ENCODE measurements at places on chromosomes 2 and 18. TPM values are rescaled to one million over a fixed set of nuclear protein-coding genes. Genes with fewer than 3 reads are reported as not detected.

- DNase-seq, result no peak
These were observed 9.4 kb upstream of the ASXL2 start for GRCh38 chr2:25887624-25888242.

DNA sequence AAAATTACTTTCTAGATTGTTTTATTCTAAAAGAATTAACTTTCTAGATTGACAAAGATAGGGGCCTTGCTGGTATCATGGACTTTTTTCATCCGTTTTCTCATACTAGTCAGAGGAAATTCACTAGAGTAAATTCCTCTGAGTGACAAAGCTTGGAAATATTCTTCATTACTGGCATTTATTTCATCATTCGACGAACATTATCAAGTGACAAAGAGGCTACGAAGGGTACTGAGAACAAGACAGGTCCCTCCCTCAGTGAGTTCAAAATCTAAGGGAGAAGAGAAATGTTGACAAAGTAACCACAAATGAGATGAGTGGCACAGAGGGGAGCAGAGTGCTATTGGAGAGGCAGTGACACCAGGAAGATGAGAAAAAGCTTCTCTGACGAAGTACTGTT lies 4.3 kb downstream of the EPG5 start:
- DNase-seq, result no peak

- no peak for DNase-seq
These were observed 142.7 kb downstream of the GALR1 start for GRCh38 chr18:77392321-77392720.

DNA sequence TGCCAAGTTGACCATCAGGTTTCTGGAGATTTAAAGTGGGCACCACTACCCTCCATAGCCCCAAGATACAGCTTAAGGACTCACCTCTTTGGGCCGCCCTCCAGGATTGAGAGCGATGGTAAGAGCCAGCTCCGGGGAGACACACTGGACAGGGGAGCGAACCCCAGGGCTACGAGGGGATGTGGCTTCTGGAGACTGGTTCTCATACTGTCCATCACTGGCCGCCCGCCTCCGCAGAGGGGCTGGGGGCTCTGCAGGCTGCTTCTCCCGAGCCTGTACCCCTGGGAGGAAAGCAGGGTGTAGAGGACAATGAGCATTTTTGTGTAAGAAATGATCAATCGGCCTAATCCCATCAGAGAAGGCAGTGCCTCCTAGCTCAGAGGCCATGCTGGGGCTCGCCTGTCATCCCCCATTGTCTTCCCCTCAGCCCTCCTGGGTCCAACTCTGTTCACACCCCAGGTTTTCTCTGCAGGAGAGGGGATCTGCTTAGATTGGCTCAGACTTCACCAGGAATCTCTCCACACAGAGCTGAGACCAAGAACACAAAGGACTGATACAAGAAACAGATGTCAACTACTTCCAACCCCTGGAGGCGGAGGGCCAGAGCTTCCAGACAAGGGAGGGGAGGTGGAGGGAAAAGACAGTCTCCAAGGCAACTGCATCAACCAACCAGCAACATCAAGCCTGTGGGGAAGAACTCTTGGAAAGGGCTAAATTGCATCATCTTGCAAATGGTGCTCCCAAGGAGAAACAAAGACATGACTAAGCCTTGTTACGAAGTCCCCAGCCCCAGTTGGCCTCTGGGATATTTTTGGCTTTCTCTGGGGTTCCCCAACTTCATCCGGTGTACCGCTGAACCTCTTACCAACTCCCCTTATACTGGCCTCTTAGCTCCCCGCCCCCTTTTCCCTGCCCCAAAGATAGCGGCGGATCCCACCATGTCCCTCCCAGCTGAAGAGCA lies 166.6 kb downstream of the TNS1 start:
- peak; percentile 38 for DNase-seq

SCYGR4 gene
- total RNA-seq, result not detected

GPR75 gene
- 1.1 TPM for total RNA-seq

MEP1B gene
- 4.6 TPM for total RNA-seq

Data from colonic mucosa (tissue), 4 donors.